AG09319 (cell line): ENCODE measurements at places on chromosomes 4 and X.

DNA sequence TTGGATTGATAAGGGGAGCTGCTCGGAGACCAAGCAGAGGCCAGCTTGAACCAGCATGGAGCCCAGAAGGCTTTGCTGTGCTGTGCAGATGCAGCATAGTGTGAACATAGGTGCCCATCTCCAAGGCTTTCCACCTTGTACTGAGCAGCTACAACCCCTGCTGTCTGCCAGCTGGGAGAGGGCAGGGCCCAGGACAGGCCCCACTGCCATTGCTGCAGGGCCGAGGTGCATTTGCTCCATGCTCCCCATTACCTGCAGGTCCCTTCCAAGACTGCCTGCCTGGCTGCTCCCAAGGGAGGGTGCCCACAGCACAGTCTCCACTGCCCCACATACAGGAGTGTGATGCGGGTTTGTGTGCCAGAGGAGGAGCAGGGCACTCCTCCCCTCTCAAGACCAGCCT lies 1016.0 kb upstream of the INTU start:
- DNase-seq, result no peak

DNA sequence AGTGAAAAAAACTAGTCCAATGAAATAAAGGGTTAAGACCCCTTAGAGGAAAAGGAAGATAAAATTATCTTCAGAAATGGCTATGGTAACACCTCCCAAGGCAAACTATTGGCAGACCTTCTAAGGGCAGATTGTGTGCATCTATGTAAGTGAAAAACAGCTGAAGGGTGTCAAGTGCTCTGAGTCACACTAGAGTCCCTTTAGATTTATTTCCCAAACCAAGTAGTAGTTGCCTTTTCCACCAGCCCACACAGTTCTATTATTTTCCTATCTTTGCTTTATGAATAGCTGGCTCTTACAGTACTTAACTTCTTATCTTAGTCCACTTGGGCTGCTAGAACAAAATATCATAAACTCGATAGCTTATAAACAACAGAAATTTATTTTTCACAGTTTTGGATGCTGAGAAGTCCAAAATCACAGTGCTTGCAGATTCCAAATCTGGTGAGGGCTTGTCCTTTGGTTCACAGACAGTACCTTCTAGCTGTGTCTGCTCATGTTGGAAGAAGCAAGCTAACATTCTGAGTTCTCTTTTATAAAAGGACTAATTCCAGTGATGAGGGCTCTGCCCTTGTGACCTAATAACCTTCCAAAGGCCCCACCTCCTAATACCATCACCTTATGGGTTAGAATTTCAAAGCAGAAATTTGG lies 143.6 kb downstream of the GRID2 start:
- DNase-seq, result no peak

DNA sequence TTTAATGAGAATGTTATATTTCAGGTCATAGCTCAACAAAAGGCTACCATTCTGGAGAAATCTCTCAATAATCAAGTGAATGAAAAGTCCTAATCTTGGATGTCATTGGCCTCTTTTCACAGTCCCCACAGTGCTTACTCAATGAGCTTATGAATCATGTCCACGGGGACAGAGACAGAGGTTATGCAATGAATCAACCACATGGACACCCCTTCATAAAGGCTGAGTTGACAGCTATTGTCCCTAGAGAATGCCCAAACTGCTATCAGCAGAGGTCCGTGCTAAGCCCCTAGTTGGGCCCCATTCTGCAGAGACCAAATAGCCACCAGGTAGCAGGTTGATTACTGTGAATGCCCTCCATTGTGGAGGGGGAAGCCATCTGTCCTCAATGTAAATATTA lies 158.1 kb downstream of the LHFPL1 start:
- DNase-seq, result no peak

DNA sequence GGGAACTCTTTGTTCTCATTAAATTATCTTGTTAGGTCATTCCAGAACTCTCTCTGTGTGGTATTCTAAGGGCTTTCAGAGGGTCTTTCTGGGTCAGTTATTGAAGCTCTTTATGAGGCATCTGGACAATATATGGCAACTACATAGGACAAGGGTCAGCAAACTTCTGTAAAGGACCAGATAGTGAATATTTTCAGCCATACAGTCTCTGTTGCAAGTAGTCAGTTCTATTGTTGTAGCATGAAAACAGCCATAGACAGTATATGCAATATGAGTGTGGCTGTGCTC lies 35.1 kb downstream of the HADH start:
- no peak for DNase-seq

DNA sequence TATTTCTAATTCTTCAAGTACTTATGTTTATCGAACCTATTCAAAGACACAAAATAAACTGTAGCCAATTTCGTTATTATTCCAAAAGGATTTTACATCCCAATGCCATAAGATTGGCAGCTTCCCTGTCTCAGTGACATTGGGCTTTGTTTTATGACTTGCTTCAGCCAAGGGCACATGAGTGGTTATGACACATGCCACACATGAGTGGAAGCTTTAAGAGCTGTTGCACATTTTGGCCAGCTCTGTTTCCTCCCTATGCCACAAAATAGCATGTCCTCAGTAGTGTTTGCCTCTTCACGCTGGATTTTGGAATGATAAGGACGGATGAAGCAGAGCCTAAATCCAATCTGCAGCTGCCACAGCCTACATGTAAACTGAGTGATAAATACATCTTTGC lies 21.9 kb downstream of the SEC24D start:
- no peak for DNase-seq

DNA sequence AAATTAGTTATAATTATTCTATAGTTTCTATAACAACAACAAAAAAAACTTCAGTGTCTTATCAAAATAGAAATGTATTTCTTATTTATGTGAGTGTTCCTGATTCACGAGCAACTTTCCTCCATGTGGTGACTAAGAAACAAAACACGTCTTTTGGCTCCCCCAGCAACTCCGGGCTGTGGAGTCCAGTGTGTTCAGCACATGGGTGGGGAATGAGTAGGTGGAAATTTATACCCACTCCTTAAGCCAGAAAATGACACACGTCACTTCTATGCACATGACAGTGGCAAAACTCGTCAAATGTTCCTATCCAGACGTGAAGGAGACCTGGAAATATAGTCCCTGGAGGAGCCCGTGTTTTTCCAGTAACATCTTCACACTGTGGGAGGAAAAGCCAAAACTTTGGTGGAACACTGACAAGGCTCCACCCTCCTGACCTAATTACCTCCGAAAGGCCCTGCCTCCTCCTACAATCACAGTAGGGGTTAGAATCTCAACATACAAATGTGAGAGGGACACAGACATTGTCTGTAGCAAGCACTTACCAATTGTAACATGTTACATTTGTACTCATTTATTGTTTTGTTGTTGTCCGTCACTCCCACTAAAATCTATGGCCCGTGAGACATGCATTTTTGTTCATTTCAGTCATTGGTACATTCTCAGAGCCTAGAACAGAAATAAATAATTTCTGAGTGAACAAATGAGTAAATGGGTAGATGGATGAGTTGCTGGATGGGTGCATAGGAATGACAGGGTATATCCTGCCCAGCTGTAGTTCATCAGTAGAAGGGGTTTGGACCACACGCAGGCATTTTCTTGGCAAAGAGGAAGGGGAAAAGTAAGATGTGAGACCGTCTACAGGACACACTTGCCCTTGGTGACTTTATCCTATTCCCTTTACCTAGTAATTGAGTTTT lies 605.8 kb upstream of the TENM3 start:
- no peak for DNase-seq

DNA sequence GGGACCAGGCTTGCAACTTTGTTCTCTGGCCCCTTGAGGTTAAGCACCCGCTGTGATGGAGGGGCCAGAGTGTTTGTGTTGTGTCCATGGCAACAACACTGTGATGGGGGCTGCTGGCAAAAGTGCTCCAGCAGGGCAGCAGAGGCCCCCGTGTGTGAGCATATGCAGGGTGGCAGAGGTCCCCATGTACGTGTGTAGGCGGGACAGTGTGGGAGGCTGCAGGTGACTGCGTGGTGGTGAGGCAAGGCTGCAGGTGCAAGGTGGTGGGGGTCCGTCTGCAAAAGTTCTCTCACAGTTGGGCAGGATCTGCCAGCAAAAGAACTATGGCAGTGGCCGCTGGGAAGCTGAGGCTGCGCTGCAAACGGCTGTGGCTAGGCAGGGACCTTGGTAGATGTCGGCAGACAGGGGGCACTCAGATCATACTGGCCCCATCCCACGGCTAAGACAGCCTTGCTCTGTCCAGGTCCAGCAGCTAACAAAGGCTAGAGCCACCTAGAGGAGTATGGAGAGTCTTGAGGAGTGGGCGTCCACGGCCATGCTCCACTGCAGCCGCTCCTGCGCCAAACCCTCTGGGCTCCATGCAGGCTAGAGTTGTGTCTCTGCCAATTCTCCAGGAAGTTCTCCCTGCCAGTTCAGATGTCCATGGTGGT lies 46.8 kb upstream of the PASD1 start:
- no peak for DNase-seq

DNA sequence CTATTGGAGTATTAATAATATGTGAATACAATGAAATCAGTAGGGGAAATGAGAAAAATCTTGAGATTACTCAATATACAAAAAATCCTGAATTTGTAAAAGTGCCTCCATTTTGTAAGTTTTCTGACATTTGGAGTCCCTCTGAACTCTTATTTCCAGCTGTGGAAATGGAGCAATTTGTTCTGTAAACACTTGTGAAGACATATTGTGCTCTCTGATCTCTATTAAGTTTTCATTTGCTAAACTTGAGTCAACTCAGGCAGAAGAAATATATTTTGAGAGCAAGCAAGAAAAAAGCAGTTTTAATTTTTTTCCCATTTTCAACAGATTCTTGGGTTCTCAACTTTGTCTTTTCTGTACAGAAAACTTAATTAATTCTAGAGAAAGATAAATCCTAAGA lies 51.4 kb upstream of the PCDH18 start:
- DNase-seq, result no peak

DNA sequence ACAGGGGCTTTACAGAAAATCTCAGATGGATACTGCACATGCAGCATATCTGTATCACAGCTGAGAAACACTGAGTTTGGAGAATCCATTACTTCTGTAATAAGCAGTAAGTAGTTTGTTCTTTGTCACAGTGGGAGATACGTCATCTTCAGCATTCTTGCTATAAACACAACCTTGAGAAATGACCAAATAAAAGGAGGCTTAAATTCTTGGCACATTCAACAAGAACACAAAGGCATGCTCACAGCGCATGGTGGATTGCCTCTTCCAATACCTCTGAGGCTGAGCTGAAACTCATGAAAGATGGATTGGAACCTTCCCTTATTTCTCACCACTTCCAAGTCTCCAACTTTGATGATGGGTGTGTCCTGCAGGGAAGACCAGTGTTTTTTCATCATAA lies 54.5 kb downstream of the ANXA5 start:
- no peak for DNase-seq

DNA sequence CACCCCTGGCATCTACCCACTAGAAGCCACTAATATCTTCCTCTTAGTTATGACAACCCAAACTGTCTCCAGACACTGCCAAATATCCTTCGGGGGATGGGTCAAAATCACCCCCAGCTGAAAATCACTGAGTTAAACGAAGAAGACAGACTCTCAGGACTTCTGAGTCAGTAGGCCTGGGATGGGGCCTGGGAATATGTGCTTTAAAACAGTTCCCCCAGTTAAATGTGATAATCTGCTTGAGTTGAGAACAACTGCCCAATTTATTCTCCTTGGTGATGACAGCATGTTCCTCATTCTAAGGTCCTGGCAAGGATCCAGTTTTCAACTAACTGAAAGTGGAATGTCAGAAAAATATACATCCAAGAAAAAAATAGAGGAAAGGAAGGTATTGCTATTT lies 52.4 kb downstream of the CBLL2 start:
- DNase-seq, result no peak

DNA sequence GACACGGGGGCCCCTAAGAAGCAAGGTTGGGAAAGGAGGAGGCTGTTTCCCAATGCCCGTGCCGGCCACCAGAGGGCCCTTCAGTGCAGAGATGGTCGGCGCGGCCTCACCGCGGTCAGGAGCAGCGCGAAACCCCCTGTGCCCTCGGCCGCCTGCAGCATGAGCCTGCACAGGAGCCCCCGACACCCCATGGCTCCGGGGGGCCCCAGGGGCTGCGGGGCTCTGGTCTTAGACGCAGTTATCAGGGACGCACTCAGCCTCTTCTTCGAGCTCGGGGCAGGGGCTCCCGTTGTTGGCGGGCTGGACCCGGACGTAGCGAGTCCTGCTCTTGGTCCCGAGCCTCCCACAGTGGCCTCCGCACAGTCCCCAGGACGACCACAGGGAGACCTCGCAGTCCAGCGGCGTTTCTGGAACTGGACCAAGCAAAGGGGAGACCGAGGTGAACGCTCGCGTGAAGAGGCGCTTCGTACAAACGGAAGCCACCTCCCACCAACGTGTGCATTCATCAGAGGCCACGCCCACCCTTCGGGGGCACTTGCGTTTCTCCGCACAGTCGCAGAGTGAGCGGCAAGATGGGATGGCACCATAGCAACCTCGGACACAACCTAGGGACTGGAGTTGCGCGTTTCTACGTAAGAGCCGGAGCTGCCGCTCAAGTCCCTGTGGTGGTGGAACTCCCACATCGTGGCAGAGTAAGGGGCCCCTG lies 5.0 kb downstream of the SPON2 start:
- DNase-seq, result peak; percentile 32

GRCh38 chr4:165433529-165433928 lies 54.7 kb downstream of the CPE start:
- no peak for DNase-seq

DNA sequence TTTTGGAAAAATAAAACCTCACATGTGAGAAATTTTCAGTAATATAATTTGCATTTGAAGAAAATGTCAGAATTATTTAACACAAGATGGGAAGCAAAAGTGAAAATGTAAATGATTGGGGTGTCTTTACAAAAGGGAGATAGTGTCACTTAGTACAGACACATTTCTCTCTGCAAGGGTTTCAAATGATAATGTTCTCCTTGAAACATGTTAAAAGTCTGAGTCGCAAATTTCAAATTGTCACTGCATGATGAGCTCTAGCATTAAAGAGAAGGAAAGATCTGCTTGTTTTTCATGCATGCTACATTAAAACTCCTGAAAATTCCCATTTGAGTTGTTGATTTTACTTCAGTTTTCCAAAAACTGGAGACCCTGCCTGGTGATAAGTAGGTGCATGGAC lies 122.0 kb upstream of the LDB2 start:
- DNase-seq, result no peak

DNA sequence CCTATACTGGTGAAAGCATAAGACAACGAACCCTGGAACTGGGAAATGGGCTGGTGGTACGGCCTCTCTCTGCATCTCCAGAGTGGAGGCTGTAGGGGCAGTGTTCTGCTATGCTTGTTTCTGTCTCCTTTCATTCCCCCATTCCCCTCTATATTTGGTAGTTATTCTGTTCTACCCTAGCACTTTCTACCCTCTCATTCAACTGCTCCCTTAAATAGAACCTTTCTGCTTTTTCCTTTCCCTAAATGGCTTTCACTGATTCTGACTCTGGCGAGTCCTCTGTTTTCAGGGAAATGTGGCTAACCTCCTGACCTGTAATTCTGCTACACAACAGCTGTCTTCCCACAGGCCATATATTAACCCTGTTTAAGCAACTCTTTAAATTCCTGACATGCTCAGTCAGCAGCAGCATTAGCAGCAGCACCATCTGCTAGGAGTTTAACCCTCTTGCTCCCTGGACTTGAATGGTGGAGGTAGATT lies 94.2 kb downstream of the CXCL13 start:
- DNase-seq, result peak; percentile 30
